CD4-positive, CD25-positive, alpha-beta regulatory T cell (primary cell): ENCODE measurements at places on chromosomes 5 and 9.

- DNase-seq, result no peak
Measured at GRCh38 chr5:139705191-139705590, 57.0 kb downstream of the CXXC5 start.

GRCh38 chr9:6197330-6197729 lies 18.3 kb upstream of the IL33 start:
- DNase-seq, result no peak

DNA sequence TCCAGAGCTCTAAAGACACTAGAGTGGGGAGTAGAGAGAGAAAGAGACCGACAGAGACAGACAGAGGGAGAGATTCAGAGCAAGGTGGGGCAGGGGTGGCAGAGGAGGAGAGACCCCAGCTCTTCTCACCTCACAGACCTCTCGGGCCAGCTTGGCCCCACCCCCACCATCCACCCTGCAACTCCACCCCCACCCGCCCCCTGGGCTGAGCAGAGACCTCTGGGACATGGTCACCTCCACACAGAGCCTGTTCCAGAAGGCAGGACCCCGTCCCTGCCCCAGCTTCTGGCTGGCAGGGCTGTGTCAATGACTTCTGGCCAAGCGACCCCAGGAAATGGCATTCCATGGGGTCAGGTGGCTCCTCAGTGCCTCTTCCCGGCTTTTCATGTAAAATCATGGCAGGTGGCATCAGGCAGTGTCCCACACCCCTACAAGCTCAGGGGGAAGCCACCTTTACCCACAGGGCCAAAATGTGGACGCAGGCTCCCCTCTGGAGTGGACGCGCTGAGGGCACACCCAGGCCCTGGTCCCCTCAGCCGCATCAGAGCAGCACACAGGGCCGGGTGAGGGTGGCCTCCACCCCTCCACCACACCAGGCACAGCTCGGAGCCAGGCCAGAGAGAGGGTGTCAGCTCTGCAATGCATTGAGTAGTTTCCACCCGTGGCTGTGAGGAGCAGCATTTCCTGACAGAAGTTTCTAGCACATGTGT lies 131.2 kb upstream of the LPCAT1 start:
- DNase-seq, result no peak

GRCh38 chr9:74521009-74521408 lies 23.9 kb downstream of the RORB start:
- no peak for DNase-seq

GRCh38 chr9:91781116-91781515 lies 168.9 kb downstream of the ROR2 start:
- DNase-seq, result no peak

- DNase-seq, result no peak
Measured at GRCh38 chr5:69509212-69509611, 16.6 kb downstream of the OCLN start.

DNA sequence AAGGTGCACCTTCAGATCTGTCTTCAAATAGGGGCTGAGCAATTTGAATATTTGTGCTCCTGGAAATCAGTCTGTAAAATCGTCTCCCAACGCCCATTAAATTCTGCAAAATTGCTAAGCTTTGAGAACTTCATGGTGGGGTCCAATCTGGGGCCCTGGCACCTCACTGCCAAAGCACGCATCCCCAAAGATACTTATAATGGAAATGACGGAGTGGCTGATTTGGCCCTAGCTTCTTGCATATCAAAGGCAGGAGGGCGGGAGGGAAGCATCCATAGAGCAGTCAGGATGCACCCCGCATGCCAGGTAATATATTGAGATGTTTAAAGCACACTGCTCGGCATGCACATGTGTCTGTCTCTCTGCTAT lies 422.3 kb downstream of the EBF1 start:
- no peak for DNase-seq

DNA sequence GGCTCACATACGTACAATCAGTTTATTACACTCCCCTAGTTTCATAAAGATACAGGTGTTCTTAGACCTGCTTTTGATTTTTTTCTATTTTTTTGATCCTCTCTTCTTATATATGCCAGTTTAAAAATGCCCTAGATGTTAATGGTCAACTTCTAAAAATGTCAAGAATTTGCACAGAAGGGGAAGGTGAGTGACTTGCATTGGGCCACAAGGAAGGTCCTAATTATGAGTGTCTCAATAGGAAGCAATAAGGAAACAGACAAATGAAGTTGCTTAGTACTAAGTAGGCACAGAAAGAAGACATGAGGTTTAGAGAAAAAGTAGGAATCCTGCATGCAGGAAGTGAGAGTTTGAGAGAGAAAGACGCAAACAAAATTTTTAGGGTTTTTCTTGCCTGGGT lies 3.2 kb upstream of the CCDC171 start:
- DNase-seq, result no peak

DNA sequence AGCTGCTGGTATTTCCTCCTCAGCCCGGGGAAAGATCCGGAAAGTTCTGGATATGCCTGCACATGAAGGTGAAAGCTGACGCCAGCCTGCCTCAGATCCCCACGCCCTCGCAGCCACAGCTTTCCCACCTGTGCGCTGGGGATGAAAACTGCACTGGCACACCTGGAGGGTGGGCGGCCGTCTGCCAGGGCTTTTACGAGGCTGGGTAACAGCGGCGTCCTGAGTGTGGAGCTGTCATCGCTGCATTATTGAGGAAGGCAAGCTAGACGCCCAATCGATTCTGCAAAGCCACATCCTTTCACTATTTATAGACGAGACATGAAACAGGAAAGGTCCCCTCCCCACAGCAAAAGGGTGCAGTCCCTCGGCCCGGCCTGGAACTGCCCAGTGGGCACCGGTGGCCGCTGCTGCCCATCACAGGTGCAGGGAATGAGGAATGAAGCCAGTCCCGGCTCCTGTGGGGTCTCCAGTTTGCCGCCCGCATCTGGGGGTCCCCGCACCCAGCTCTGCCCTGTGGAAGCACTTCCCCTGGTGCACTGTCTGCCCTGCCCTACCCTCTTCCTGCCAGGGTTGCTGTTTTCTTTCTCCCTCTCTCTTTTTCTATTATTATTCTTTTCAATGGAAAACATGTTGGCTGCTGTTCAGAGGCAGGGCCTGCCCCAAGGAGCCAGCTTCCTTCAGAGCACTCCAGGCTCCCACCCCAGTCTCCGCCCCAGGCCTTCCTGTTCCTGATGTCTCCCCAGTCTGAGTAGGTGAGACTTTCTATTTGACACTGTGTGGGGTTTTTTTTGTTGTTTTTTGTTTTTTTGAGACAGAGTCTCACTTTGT lies 7.0 kb downstream of the NOTCH1 start:
- DNase-seq, result peak; percentile 85

DNA sequence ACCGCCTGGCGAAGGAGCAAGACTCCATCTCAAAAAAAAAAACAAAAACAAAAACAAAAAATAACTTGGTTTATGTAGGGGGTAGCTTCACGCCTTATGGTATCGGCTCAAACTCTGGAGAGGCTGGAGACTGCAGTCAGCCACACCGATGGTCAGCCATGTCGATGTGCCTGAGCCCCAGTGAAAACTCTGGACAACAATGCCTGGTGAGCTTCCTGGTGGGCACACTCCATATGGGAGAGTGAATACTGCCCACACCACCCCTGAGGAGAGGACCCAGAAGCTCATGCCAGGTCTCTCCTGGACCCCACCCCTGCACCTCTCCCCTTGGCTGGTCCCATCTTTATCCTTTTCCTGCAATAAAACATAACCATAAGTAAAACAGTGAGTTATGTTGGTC lies 19.6 kb downstream of the IPPK start:
- no peak for DNase-seq
